ENCODE measurements at places on chromosomes 12 and 14.

GRCh38 chr12:58310809-58311622 is 369.6 kb downstream of the ATP23 start:
- DNase-seq: no peak

DNA sequence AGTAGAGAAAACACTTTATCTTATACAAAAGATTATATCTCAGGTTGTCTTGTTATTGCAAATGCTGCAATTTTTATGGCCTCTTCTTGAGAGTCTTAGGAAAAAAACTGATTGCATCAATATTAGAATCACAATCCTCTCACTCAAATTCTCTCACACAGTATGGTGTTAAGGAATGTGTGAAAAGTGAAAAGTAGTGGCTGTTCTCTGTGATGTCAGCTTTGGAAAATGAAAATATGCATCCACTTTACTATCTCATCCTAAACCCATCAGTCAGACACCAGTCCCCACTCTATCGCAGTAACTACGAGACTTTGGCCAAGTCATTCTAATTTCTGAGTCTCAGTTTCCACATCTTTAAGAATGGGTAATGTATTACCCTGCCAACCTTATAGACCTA is 32.6 kb upstream of the NTF3 start:
- no peak for DNase-seq

- DNase-seq: no peak
Measured at GRCh38 chr12:45988264-45988663, 2.1 kb downstream of the SCAF11 start.

DNA sequence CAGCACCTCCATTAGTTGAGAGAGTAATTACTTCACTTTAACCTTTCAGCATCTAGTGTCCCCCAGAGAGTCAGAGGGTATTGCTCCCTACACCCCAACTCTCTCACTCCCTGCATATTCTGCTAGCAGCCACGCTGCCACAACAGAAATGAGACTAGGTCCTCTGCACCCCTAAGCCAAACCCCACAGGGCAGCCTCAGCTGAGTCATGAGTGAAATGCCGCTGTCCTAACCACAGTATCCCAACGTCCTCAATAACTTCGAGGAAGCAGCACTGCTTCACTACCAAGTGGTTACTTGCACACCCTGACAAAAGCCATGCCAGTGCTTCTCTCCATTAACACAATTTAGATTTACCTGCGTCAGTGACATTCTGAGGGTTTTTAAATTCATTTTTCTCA is 6.9 kb upstream of the LYZ start:
- no peak for DNase-seq

GRCh38 chr14:101323111-101323510 is 238.2 kb upstream of the DIO3 start:
- DNase-seq: no peak

- DNase-seq: no peak
Measured at GRCh38 chr14:37842106-37842505, 246.7 kb downstream of the TTC6 start.

- DNase-seq: no peak
Measured at GRCh38 chr14:29710015-29710414, 217.6 kb downstream of the PRKD1 start.

DNA sequence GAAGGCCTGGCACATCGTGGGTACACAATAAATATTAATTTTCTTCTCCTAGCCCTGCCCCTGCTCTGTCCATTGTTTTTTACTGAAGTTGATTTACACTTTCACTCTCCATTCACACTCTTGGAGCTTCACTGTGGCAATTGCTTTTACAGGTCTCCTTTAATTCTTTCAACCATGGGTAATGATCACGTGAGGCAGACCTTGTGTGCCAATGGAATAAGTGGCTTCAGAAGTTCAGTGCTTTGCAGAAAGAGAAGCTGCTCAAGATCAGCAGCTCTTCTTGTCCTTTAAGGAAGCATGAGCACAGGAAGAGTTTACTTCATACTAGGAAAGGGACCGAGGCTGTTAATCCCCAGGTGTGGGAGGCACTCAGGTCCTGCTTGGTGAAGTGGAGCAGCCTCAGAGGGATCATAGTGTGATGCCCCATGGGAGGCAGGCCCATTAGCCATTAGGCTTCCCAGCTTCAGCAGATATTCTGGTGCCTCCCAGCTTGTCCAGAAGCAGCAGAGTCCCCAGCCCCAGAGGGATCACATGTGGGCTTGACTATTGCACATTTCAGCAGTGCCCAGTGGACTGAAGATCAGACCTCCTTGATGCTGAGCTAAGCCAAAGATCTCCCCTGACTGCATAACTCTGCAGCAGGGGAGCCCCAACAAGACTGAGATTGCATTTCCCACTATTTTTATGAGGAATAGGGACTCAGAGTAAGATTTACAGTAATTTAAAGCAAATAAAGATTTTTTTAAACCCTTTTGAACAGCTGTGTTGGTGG is 5.0 kb upstream of the SLC35F4 start:
- no peak for DNase-seq

GRCh38 chr14:24238123-24238522 is 4.3 kb downstream of the TINF2 start:
- no peak for DNase-seq

GRCh38 chr12:32043928-32044549 is 62.6 kb upstream of the BICD1 start:
- DNase-seq: no peak

GRCh38 chr12:52180971-52181628 is 10.7 kb downstream of the KRT80 start:
- no peak for DNase-seq

DNA sequence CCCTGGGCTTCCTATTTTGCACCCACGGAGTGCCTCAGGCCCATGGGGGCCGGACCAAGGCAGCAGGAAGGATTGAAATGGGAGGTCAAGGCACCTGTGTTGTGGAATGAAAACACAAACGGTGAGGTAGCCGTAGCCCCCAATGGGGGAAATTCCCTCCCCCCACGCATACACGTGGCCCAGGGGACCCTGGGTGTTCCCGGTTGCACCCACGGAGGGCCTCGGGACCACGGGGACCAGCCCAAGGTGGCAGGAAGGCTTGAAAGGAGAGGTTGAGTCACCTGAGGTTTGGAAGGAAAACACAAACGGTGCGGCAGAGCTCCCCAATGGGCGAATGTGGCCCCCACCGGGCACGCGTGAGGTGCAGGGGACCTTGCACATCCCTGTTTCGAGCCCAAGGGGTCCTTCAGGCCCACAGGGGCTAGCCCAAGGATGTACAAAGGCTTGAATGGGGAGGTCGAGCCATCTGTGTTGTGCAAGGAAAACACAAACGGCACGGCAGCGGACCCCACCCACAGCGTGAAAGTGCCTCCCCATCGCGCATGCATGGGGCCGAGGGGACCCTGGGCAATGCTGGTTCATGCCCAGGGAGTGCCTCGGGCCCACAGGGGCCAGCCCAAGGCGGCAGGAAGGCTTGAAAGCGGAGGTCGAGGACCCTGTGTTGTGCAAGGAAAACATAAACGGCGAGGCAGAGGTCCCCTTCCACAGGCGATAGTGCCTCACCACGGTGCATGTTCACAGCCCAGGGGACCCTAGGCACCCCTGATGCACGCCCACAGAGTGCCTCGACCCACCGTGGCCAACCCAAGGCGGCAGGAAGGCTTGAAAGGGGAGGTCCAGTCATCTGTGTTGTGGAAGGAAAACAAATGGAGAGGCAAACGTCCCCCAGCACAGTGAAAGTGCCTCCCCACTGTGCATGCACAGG is 376.7 kb downstream of the ALG10 start:
- DNase-seq: no peak

GRCh38 chr14:36757734-36758601 is 96.3 kb downstream of the PAX9 start:
- no peak for DNase-seq

- DNase-seq: no peak
Measured at GRCh38 chr12:73514672-73515071, 1023.0 kb upstream of the ATXN7L3B start.

DNA sequence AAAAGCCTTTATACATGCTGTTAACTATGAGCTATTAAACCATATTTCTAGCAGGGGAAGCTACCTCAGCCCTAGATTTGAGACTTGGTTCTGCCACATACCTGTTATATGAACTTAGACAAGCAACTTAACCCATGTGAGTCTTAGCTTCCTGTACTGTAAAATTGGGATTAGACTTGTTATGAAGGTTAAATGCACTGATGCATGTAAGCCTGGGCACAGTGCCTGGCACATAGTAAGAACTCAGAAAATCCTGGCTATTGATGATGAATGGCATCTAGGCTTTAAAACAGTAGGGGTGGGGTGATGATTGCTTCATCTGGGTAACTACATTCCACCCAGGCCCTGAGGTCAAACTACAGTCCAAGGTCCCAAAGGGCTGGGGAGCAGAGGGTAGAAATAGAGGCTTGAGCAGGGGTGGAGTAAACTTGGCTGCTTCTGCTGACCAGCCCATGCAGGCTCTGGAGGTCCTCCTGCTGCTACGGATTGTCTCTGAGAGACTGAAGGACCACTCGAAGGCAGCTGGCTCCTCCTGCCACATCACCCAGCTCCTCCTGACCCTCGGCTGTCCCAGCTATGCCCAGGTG is 11.3 kb downstream of the ESPL1 start:
- no peak for DNase-seq

DNA sequence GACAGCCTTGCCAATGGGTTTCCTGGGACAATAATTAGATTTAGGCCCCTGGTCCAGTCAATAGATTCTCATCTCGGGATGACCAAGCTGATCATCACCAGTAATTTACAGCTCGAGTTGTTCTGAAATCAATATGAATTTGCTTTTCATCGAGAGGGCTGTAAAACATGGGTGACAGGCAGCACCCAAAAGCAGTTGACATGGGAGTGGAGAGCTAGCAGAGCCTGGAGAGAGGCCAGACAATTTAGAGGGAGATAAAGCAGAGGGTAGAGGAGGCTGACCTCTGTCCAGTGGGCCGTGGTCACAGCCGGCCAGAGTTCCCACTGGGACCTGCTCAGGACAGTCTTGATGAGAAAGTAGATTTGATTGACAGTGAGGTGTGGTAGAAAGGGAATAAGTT is 157.3 kb downstream of the ASCL4 start:
- DNase-seq: no peak

DNA sequence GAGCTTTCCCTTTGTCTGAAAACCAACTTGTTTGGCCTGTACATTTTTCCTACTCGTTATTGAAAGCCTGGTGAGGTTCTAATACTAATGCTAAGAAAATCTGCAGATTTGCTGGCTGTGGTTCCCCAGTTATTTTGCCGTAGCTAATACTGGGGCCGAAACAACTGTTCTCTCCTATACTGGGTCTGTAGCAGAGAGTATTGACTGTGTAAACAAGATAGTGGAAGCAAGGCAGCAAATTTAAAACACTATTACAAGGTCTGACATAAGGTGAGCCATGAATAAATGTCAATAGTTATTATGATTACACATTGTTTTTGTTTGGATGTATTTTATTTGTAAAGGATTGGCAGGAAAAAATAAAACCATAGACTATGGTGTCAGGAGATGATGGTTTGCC is 1244.0 kb downstream of the AACS start:
- no peak for DNase-seq

DNA sequence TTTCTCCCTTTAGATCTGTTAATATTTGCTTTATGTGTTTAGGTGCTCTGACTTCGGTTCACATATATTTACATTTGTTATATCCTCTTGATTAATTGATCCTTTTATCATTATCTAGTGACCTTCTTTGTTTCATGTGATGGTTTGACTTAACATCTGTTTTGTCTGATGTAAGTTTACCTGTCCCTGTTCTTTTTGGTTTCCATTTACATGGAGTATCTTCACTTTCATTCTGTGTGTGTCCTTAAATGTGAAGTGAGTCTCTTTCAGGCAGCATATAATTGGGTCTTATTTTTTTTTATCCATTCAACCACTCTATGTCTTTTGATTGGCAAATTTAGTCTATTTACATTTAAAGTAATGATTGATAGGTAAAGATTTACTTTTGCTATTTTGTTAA is 24.2 kb downstream of the TRMT5 start:
- DNase-seq: no peak

GRCh38 chr12:12722435-12723148 is 5.4 kb downstream of the CDKN1B start:
- no peak for DNase-seq

DNA sequence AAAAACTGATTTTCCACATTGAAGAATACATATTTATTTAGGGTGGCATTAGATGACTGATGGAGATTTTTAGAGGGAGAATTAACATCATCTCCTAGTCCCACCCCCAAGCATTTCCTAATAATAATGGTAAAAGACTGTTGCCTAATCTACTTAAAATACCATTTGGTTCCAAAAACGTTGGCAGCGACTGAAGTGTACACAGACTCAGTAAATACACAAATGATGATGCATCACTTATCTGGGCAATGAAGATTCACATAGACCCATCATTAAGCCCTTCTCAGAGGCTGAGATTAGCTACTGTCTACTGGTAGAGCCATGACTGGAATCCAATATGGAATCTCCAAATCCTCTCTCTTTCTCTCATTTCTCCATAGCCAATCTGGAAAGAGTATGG is 18.2 kb downstream of the RTN1 start:
- DNase-seq: no peak

DNA sequence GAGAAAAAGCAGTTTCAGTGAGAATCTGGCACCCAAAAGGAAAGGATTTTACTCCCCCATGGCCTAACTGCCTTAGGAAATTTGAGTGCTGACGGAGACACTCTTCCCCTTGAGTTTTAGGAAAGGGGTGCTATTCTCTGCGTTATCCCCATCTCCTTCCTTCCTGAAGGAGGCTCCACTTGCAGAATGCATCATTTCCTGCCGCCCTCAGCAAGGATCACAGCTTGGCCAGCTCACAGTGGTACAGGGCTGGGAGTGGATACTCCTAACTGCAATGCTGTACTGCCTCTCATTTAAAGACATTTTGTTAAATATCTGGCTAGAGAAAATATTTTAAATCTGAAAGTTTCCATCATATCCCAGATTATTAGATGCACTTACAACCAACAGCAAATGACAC is 33.0 kb downstream of the RDH12 start:
- DNase-seq: no peak

GRCh38 chr12:113005762-113006161 is 27.4 kb downstream of the OAS2 start:
- no peak for DNase-seq

- no peak for DNase-seq
Measured at GRCh38 chr12:109605599-109606228, 32.1 kb downstream of the MVK start.

DNA sequence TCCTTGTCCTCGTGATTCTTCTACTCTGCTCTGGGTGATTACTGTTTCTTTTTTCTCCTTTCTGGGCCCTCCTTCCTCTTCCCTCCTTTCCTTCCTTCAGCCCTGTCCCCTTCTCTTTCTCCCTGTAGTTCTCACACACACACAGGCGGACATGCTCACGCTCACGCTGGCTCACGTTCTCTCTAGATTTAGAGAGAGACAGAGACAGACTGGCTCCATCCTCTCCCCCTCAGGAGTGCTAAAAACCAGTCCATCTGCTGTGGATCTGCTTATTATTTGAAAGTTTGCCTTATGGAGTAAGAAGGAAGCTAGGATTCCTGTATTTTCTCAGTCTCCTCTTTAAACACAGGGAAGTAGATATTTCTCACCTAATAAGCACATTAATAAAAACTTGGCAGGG is 48.1 kb downstream of the KCNA1 start:
- no peak for DNase-seq
